ENCODE measurements at places on chromosomes 6 and 20. TPM values are rescaled to one million over a fixed set of nuclear protein-coding genes. Genes with fewer than 3 reads are reported as not detected.

DNA sequence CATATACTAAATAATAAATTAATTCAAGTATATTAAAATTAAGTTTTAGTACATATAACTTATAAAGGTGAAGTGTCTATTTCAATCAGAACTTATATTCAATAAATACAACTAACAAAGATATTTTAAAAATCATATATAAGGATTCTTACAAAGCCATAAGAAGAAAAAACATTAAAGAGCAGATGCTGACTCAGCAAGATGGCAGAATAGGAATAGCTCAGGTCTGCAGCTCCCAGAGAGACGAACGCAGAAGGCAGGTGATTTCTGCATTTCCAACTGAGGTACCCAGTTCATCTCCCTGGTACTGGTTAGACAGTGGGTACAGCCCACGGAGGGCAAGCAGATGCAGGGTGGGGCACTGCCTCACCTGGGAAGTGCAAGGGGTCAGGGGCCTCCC, 811.1 kb downstream of the EYS start:
- DNase-seq: no peak

GRCh38 chr6:168129292-168130167, 50.5 kb upstream of the FRMD1 start:
- no peak for DNase-seq

DNA sequence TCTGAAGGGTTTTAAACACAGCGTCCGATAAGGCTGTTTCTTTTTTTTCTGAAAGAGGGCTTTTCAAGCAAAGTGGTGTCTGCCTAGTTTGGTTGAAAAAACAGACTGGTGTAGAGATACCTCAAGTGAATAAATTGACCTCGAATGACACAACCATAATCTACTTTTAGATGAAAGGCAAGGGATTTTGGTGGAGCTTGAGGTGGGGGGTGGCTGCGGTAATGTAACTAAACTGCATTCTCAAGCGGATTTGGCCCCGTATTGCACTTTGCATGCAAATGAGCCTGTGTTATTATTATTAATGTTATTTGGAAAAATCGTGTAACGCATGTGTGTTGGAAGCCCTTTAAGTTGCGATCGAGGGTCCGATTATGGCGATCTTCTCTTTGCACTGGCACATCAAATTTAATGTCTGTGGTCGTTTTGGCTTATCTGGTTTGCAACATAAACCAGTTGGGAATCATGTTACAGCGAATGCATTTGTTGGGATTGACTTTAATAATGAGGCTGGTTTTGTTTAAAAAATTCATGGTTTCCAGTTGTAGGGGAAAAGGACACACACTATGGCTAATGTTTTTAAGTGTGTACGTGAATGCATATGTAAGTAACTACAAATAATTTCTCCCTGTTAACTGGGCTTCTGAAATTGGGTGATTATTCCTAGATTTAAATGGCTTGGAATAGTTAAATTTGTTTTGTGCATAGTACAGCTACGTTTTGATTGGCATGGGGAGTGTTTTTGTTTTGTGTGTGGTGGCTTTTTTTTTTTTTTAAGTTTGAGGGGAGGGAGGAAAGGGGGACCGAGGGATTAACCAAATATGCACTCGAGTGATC, 1.0 kb downstream of the JARID2 start:
- peak; percentile 46 for DNase-seq

MMUT gene
- total RNA-seq: 15.2 TPM

CLVS2 gene
- total RNA-seq: not detected

GRCh38 chr6:20876036-20876435, 341.8 kb downstream of the CDKAL1 start:
- DNase-seq: no peak

HLA-DRB1 gene
- total RNA-seq: 4.1 TPM

GRCh38 chr6:106474466-106474865, 113.9 kb downstream of the CRYBG1 start:
- DNase-seq: no peak

DNA sequence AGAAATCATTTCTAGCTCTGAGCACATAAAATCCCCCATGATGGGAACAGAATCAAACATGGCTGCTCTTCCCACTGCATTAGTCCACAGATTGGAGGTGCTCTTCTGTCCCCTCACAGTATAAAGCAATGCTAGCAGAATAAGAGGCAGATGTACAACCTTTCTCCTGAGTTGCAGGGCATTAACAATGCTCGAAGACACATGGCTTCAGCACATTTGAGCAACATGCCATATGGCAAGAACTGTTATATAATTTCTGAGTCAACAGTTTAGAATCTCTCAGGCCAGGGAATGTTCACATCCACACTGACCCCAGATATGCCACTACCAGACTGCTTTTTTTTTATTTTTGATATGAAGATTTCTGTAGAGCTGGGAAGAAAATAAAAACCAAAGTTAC, 119.6 kb downstream of the KIF13A start:
- no peak for DNase-seq

GRCh38 chr6:68196645-68197044, 438.4 kb upstream of the ADGRB3 start:
- DNase-seq: no peak

NHSL1 gene
- 0.64 TPM for total RNA-seq

SNX21 gene
- total RNA-seq: 1.2 TPM

DNA sequence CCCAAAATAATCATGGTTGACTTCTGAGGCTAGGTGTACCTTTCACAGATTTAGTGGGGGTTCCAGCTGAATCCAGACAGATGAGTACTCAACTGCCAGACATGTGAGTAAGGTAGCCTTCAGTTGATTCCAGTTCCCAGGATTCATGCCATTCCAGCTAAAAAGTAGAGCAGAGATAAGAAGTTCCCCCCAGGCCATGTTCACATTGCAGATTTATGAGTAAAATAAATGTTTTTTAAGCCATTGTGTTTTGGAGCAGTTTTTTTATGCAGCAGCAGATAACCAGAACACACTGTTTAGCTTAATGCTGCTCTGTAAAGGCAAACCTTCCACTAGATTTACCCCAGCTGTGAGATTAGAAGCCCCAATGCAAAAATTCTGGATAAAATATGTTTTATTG, 245.0 kb downstream of the RFPL4B start:
- DNase-seq: no peak
